Ureter (tissue), 1 donor: ENCODE measurements at places on chromosomes 12 and 14.

DNA sequence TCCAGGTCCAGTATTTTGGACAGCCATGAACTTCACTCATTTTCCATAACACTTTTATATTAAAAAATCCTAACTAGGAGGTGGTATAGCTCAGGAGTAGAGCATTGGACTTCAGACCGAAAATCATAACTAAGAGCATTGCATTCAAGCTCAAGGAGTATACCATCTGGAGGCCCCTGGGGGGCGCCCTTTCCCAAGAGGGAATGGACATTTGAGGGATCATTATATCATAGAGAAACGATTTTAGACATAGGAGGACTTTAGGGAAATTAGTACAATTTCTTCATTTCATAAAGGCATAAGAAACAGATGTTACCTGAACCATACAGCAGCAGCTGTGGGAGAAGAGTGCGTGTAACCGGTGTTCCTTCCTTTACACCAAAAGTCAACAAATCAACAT is 5.2 kb upstream of the ATG14 start:
- no peak for DNase-seq

DNA sequence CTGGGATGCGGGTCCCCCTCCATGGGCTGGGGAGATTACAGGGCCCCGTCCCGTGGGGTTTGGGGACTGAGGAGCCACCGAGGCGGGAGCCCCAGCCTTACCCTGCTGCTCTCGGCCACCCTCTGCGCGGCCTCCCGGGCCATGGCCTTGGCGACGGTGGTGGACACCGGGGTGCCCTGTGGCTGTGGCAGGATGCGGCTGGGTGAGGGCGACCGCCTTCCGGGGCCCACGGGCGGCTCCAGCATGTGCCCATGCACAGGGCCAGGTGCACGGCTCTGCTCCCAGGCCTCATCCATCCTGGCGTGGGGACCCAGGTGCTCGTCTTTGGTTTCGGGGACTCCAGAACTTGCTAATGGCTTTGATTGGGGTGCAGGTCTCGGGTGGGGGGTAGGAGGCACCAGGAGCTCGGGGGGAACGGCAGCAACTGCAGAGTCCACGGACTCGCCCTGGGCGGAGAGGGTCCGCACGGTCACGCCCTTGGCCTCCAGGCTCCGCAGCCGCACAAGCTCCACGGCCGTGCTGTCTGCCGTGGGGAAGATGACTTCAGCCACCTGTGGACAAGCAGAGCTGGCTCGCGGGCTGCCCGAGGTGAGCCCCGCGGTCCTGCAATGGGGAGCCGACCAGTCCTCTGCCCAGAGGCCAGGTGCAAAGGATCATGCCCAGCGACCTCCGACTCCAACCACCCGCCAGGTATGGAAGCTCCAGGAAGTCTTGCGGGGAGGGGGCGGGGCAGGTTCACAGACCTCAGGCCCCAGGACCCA is 99.2 kb downstream of the PIWIL1 start:
- DNase-seq = no peak

GRCh38 chr12:69932676-69933552 is 107.9 kb downstream of the MYRFL start:
- no peak for DNase-seq

- DNase-seq = no peak
Observed at GRCh38 chr14:87990682-87991081, 2.3 kb downstream of the GALC start.

- DNase-seq = no peak
Observed at GRCh38 chr12:107519906-107520859, 165.4 kb upstream of the PWP1 start.

DNA sequence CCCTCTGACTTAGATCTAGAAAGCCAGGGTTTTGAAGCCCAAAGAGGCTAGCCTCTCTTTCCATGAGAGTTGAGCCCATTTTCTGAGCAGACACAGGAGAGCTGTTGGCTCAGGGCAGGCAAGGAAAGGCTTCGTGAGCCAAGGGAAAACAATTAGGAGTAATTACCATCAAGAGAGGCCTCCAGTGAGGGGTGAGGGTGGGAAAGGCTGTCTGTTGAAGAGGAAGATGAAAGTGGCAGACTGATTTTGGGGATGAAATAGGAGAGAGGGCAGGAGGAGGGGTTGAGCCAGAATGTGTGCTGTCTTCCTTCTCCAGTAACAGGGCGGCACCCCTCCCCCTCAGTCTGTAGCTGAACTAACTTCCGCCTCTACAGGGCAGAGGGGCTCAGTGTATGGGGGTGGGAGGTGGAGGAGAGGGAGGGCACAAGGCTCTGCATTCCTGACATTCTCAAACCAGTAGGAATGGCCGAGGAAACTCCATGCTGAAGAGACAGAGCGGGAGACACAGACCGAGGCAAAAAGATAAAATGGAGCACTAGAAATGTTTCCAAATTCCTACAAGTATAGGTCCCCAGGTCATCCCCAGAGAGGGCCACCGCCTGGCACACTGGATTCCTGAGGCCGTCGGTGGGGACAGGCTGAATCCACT is 33.1 kb upstream of the COL2A1 start:
- DNase-seq = no peak

GRCh38 chr12:12626471-12626870 is 14.8 kb downstream of the CREBL2 start:
- no peak for DNase-seq

- DNase-seq = no peak
Observed at GRCh38 chr12:66345956-66346355, 43.7 kb downstream of the HELB start.

DNA sequence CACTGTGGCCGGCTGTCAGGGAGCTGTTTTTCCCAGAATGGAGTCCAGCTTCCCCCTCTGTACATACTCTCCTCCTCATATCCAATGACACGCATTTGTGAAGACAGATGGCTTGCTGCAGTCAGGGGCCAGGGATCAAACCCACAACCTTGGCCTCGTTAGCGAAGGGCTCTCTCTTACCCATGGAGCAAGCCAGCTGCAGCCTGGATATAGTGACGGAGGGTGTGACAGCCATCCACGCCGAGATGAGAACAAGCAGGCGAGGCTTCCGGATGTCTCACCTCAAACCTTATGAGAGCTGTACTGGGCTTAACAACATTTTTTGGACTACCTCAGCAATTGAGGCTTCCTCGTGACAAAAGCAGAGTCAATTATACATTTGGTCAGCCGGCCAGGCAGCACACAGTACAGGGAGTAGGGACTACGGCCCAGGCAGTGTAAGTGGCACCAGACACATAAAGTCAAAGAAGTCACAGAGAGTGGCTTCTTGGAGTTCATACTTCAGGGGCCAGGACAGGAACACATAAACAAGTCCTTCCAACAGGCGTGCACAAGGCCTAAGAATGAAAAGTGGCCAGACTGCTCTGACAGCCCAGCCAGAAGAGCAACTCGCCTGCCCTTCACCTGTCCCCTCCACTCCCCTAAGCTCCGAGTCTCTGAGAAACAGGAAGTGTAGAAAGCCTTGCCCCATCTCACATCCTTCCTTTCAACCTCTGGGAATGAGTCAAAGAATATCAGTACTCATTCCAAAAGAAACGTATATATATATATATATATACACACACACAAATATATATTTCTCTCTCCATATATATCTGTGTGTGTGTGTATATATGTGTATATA is 115.1 kb downstream of the TTC7B start:
- DNase-seq = peak; percentile 62

- DNase-seq = no peak
Observed at GRCh38 chr14:50820786-50821509, 10.0 kb downstream of the NIN start.

GRCh38 chr12:48028541-48029431 is 24.5 kb upstream of the COL2A1 start:
- DNase-seq = no peak

- peak; percentile 72 for DNase-seq
Observed at GRCh38 chr12:39905152-39905551, 200.7 kb downstream of the SLC2A13 start.

DNA sequence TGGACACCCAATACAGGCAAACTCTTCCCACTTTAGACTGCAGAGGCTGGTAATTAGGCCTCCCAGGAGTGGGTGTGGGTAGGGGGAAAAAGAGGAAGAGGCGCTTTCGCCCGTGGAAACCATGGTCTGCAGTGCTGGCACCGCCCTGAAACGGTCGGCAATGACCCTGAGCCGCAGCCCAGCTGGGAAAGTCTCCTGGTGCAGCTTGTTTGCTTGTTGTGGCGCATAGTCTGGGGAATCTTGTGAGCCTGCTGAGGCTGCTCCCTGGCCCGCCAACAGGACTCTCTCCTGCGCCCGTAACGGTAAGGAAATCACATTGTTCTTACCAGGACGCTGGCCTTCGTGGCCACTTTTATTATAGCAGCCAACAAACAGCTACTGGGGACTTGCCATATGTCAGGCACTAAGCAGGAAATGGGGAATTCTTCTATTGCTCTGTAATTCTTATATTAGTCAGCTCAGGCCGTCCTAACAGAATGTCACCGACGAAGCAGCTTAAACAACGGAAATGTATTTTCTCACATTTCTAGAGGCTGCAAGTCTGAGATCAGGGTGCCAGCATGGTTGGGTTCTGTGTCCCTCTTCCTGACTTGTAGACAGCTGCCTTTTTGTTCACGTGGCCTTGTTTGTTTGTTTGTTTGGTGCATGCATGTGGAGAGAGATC is 52.5 kb upstream of the RIN3 start:
- DNase-seq = peak; percentile 37

DNA sequence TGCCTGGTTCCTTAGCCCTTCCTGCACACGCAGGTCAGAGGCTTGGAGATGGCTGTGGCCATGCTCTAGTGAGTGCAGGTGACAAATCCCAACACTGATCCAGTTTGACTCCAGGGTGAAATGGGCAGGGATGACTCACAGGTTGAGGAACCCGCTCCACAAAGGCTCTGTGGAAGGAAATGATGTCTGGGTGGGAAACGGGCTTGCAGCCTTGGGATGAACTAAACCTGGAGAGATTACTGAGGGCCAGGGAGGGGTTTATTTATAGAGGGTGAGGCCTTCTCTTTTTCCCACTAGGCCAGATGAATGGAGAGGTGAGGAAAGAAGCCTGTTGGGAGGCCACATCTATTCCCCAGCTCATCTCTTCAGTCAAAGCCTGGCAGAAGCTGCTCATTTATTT is 29.3 kb upstream of the EMP1 start:
- DNase-seq = no peak

GRCh38 chr12:92036061-92036620 is 109.5 kb downstream of the BTG1 start:
- DNase-seq = no peak

DNA sequence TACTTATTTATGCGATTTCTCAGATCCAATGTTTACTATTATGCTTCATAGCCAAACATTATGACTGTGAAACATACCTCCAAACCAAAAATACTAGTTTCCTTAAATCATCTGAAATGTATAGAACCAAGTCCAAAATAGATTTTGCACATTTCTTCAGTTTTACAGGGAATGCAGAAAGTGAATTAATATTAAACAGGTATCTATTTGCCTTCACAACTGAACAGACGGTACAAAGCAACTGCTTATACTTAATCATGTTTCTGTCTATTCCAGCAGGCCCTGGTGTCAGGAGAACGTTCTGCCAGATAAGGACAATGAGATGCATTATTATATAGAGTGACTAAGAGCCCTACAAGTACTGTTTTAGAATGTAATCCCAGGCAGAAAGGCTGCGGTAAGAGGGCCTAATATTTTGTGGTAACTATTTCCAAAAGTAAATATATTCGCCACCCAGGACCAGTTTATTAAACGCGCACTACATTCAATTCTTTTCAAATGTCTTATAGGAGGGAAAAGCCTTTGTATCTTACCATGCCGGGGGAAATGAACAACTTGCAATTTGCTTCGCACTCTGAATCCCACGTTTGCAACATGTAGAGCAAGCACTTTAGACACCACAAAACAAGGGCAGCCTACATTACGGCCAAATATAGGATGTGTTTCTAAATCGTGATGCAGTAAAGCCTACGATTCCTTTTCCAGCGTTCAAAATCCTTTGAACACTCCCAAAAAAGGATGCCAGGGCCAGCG is 1.5 kb downstream of the CORO1C start:
- no peak for DNase-seq

- DNase-seq = peak; percentile 54
Observed at GRCh38 chr12:752695-753610, 574 bp downstream of the WNK1 start.

- no peak for DNase-seq
Observed at GRCh38 chr12:71945121-71945520, 6.5 kb downstream of the TPH2 start.

- no peak for DNase-seq
Observed at GRCh38 chr14:99058542-99058941, 213.5 kb downstream of the BCL11B start.

- DNase-seq = peak; percentile 79
Observed at GRCh38 chr12:92143686-92144630, 1.7 kb downstream of the BTG1 start.

- no peak for DNase-seq
Observed at GRCh38 chr12:124096109-124096508, 123.1 kb downstream of the ZNF664 start.

DNA sequence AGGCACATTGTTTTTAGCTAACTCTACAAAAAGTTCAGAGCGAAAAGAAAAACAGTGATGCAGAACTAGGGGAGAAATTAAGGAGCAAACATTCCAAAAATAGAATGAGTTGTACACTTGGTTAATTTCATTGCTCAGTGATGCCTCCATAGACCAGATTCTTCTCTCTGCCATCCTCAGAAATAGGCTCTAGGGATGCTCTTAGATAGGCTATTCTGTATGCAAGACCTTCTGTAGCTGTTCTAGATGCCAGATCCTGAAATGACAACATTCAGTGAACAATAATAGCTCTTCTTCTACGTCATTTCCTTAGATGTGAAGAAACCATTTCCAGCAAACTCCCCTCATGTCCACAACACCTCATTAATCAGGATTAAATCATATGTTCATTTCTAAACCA is 466.3 kb downstream of the DIO2 start:
- DNase-seq = no peak

- DNase-seq = no peak
Observed at GRCh38 chr12:122799641-122800243, 25.4 kb downstream of the CCDC62 start.

DNA sequence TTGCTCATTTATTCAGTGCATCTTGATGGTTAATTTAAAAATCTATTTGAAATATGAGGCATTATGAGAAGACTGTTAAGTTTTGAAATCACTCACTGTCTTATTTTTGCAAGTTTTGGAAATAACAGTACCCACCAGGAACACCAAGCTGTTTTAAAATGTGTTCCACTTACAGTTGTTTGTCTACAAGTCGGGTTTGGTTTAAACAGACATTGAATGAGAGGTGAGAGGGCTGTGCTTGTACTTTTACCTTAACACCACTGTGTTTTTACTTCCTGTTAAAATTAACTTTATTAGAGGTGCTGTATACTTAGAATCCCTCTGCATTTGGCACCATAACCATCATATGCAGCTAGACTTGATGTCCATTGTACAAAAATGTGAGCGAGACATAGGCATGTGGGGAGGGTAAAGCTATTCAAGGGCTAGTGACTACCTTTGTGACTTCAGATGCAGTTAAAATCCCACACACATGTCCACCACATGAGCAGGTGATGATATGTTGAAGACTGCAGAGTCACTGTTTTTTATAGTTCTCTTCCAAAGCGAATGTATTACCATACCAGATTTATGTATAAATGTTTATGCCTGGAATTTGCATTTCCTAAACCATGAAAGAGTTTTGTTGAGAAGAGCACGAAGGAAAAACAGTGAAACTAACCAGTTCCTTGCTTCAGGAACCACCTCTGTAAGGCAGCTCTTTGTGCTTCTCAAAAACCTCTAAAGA is 12.9 kb downstream of the ELK3 start:
- no peak for DNase-seq
